ENCODE measurements at places on chromosomes 7 and 10. TPM values are rescaled to one million over a fixed set of nuclear protein-coding genes. Genes with fewer than 3 reads are reported as not detected.

GRCh38 chr7:27156916-27157701 is 634 bp upstream of the HOXA7 start:
- no peak for DNase-seq

The HOXA4 gene
- 0.39 TPM for total RNA-seq

The TAS2R41 gene
- not detected for total RNA-seq

- no peak for DNase-seq
Measured at GRCh38 chr7:29858191-29858951, 52.1 kb downstream of the WIPF3 start.

DNA sequence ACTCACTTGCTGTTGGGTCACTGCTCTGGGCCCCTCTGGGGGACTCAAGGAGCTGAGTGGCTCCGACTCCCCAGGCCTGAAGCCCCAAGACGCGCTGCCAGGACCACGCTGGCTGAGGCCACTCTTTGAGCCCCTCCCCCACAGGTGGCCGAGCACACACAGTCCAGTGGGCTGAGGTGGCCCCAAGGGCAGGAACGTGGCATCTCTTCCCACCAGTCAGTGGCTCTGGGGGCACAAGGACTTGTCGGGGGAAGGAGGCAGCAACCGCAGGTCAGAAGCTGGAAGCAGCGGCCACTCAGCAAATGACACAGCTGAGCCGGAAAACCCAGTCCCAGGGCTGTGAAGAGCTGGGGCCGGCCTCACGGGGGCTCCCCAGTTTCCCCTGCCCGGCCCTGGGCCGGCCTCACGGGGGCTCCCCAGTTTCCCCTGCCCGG is 24.1 kb downstream of the GRIFIN start:
- DNase-seq = no peak

DNA sequence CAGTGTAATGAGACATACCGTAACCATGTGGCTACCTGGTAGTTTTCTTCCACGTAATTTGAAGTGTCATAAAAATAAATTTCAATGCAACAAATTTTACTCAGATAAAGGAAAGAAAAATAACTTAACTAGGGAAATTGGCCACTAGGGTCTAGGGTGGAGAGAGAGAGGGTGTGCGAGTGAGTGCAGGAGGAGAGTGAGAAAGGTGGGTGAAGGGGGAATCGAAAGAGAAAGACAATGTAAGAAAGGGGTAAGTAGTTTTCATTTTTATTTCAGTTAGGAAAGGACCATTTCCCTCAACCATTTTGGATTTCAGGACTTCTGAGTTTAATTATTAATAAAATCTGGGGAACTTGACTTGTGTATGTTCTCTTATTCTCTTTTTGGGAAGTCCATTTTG is 27.7 kb upstream of the GLI3 start:
- no peak for DNase-seq

GRCh38 chr7:17638727-17639126 is 301.6 kb downstream of the SNX13 start:
- no peak for DNase-seq

DNA sequence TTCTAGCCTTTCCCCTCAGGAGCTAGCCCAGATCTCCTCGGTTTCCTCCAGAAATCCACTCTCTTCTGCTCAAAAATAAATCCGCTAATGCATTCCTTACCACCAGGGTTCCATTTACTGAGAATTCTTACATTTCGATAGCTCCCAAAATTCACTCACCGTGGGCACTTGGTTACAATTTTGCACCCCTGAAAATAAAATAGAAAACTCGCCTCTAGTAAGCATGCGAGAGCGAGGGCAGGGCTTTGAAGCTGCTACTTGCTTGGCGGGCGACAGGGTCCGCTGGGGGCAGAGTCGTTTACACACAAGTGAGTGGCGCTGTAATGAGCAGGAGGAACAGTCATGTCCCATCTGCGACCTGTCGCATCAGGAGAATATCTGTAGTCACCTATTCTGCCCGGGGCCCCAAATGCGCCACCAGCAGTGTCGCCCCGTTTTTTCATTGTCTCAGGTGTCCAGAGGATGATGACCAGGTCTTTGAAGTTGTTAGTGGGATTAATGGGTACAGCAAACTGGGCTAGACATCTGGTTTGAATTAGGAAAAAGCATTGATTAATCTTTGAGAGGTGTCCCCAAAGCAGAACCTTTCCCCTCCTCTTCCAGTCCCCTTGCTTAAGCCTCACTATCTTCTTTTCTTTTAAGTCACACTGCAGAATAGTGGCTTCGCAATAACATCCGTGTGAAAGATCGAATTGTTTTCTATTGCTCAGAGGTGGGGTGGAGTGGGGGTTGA is 1.2 kb upstream of the MEOX2 start:
- no peak for DNase-seq

DNA sequence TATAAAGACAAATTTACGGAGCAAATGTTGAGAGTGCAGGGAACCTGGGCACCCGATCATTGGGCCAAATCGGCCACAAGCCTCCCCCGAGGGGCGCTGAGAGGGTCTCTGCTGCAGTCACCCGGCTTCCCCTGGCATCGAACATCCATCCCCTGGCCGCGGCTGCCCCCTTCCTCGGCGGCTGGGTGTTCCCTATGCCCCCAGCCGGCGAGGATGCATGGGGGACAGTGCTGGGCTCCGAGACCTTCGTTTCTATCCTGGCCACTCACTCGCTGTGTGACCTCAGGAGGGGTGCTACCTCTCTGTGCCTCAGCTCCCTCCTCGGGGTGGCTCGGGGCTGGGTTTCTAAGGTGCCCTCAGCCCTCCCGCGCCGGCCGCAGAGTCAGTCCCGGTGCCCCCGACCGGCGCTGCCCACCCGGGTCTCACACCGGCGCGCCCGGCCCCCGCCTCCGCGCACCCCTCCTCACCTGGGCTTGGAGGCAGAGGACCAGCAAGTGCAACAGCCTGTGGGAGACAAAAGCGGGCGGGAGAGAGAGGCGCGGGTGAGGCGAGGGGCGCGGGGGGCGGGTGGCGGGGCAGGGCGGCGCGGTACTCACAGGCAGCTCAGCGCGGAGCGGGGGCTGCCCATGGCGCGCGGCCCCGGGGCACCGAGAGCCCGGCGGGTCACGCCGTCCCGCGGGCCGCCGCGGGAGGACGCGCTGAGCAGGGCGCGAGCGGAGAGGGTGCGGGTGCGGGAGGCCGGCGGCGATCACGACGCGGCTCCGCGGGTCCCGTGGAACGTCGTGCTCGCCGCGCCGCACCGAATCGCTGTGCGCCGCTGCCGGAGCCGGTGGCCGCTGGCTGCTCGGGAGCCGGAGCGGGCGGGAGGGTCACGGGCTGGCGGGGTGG is at the start of gene FGF8:
TSS of gene FGF8 (minus strand) at position 842 of the 888 bp plus-strand sequence. CDS start at position 628, 214 bp downstream.
- DNase-seq = no peak

The NOS3 gene
- 3.1 TPM for total RNA-seq

The LMTK2 gene
- 25.4 TPM for total RNA-seq

The COL13A1 gene
- total RNA-seq = 1.0 TPM
